Activated CD4-positive, alpha-beta memory T cell treated with anti-CD3 and anti-CD28 coated beads, Interleukin-2, amount 10 ng/mL, durations not matched to agents 7 days and 5 days (primary cell): ENCODE measurements at places on chromosomes 4 and X. TPM values are rescaled to one million over a fixed set of nuclear protein-coding genes. Genes with fewer than 3 reads are reported as not detected.

DNA sequence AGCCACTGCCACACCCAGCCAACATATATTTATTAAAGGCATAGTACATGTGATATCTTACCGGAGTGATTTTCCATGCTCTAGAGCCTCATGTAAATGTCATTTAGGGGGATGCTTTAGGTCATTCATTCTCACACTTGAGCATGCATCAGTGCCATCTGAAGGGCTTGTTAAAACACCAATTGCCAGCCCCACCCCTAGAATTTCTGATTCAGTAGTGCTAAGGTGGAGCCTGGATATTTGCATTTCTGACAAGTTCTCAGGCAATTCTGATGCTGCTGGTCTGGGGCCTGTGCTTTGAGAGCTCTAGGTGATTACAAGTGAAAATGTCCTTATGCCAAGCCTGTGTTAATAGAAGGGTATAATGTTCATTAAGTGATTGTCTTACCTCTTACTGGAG is 107.7 kb downstream of the PHEX start:
- no peak for DNase-seq

- no peak for DNase-seq
These were observed 404.6 kb downstream of the PRDM5 start for GRCh38 chr4:120517966-120518365.

DNA sequence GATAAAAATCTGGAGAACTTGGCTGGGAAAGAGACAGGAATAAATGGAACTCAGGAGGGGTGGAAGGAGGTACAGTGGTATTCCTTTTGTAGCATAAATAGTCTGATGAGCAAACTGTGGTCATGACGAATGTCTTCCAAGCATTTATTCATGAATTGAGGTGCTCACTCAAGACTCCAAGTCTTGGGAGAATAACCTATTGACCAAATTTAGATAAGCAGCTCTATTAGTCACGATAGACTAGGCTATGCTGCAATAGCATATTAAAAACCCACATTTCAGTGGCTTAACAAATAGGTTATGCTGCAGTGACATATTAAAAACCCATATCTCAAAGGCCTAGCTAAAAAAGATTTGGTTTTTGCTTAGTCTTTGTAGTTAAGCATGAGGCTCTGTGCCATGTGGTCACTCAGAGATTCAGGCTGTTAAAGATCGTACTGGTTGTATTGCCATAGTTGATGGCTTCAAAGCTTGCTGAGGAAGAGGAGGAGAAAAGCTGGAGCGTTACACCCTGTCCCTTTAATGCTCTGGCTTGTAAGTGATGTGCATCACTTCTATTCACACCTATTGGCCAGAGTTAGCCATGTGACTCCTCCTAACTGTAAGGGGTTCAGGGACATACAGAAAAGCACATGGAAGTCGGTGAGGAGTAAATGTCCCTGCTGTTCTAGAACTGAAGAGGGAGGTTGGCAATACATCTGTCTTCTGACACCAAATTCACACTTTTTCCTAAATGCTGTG is 24.5 kb upstream of the CCDC149 start:
- no peak for DNase-seq

DNA sequence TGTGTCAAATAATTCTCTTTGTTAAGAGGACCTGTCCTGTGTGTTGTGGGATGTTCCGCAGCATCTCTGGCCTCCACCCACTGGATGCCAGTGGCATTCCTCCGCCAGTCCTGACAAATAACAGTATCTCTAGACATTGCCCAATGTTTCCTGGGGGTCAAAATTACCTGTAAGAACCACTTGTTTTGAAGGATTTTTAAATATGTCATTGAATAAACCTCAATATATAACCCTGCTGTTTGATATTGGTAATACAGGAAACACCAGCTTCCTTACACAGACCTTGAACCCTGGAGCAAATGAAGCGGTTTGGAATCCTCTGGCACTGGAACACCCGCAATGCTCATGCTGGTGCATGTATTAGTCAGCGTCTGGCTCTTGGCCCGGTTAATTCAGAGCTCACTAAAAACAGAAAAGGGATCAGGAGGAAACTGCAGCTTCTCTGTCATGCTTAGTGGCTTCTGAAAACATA is 101.3 kb downstream of the TBL1X start:
- DNase-seq = no peak

DNA sequence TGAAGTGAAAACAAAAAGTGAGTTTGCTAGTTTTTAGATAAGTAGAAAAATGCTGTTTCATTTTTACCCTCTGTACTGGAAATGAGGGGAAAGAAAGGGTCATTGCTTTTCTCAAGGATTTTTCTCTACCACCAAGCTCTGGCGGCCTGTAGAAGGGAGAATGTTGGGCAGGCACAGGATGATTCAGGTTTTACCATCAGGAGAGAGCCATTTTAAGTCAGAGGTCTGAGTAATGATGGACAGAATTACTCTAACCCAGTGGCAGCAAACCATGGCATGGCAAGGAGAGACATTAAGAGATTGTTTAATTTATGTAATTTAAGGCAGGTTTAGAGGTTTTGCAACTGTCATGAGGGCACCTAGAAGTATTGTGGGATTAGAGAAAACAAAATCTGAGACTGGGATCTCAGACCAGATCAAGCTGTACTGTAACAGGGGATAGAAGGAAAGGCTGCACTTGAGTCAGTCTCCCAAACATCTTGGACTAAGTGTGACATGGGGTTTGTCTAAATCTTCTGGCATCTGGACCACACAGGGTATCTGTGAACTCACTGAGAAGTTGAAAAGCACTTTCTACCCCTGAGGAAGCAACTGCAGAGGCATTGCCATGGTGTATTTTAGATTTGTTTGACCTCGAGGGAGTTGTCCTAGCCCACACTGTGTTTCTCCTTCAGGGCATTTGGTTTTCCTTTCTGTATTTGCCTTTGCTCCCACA is 81.6 kb downstream of the BANK1 start:
- DNase-seq = no peak

- no peak for DNase-seq
These were observed 96.6 kb downstream of the PHKA2 start for GRCh38 chrX:18887177-18887824.

DNA sequence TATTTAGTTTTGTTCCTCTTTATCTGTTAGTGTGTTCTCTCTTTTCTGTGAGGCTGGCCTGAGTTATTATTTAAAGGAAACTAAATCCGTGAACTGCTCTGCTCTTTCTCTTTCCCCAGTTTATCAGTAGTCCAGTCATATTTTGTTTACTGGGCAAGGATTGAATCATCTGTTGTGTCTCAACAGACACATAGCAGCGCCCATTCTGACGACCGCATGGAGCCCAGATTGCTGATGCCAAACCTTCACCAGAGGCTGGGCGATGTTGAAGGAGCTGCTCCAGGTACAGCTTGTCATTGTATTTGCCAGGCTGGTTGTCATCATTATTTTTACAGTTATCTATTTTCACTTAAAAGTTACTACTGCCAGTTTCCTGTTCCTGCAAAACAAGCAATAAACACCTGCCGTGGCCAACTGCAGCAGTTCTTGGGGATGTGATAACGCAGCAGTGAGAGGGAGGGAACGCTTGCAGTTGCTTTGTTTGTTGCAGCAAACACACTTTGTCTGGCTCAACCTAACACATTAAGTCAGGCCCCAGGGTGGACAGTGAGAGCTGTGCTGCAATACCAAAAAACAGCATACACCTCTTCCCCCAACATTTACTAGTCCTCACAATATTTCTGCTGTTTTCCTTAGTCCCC is 10.1 kb downstream of the REELD1 start:
- no peak for DNase-seq

Gene FAM236A
- not detected for total RNA-seq

Gene BEND4
- total RNA-seq = 0.10 TPM

Gene UGT8
- total RNA-seq = 0.25 TPM

Gene KIF4A
- 34.0 TPM for total RNA-seq

DNA sequence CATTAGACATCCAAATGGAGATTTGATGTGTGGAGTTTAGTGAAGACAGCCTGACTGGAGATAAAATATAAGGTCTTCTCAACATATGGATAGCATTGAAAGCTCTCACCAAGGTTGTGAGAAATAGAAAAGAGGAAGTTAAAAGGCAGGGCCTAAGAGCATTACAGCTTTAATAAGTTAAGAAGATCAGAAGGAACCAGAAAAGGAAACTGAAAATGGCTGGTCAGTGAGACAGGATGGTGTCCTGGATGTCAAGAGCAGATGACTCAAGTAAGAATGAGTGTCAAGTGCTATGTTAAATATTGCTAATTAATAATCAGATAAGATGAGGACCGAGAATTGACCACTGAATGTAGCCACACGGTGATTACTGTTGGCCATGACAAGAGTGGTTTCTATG is 642.9 kb downstream of the STPG2 start:
- DNase-seq = no peak

DNA sequence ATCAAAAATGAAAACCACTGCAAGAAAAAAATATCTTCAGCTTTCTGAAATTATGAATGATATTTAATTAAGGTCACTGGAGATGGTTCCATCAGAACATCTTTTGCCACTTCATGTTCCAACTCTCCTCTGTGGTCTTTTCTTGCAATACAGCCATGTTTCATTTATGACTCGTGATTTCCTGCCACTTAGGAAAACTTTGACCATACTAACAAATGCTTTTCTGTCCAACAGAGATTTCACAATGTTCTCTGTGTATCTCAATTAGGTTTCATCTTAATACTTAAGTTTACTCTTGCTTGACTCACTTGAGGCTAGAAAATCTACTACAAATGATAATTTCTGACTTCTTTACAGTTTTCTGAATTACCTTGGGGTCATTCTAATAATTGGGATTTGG is 330.9 kb downstream of the CXXC4 start:
- DNase-seq = no peak

DNA sequence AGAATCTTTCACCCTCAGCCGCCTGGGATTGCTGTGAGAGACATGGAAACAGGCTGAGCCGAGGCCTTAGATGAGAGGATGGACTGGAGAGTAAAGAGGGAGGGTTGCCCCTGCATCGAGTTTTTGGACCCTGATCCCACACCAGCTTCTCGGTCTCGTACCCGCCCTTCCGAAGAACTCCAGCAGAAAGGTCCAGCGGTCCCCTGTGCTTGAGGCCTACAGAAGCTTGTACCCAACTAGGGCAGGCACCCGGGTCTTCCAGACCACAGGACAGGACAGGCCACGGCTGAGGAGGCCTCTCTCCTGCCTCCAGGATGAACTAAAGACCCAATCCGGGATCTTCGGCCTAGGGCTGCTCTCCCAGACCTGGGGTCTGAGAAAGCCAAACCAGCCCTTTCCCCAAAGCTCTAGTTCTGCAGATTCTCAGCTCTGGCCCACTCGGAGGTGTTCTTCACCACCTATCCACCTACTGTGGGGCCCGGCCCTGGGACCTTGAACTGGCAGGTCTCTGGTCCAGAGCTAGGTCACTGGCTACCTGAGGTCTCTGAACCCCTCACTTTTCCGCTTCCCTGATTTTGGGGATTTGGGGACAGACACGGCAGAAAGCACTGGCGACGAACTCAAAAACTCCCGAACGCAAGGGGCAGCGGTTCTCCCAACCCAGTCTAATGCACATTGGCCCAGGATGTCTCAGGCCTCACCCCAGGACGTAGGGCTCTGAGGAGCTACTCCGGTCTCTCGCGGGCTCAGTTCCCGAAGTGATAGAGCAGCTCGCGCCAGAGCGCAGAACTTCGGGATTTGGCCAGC is 1.1 kb downstream of the NKX3-2 start:
- no peak for DNase-seq

Gene PABPC1L2A
- not detected for total RNA-seq

DNA sequence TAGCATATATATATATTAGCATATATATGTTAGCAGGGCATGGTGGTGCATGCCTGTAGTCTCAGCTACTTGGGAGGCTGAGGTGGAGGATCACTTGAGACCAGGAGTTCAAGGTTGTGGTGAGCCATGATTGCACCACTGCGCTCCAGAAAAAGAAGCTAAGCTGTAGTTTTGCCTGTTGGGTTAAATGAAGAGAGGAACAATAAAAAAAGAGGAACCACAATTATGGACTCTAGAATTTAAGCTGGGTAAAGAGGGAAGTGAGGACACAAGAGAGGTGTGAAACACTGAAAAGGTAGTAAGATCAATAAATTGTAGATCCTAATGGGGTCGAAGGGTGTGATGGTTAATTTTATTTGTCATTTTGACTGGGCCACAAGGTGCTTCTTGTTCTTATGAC is 40.5 kb upstream of the HSD17B10 start:
- no peak for DNase-seq

Gene GLOD5
- total RNA-seq = not detected
